ENCODE measurements at places on chromosomes 6 and 20.

DNA sequence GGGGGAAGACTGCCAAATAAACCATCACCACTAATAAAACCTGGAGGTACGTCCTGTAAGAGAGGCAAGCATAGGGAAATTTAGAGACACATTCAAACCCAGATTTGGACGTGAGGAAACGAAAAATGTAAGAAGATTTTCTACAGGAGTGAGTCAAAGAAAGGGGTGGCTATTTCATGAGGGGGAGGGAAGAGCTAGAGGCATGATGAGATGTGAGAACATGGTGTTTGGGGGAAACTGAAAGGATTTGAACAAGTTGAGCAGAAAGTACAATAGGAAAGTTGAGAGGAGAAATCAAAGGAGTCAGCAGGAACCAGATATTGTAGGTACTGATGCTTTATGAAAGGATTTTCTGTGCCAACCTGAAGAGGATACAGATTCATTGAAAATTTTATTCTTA is 179.1 kb upstream of the HS3ST5 start:
- DNase-seq = no peak

GRCh38 chr6:145809785-145810184 is 4.8 kb downstream of the FBXO30 start:
- peak; percentile 17 for DNase-seq

GRCh38 chr6:20399518-20399917 is 2.2 kb upstream of the E2F3 start:
- DNase-seq = no peak

GRCh38 chr6:149033454-149033853 is 284.1 kb upstream of the TAB2 start:
- no peak for DNase-seq

DNA sequence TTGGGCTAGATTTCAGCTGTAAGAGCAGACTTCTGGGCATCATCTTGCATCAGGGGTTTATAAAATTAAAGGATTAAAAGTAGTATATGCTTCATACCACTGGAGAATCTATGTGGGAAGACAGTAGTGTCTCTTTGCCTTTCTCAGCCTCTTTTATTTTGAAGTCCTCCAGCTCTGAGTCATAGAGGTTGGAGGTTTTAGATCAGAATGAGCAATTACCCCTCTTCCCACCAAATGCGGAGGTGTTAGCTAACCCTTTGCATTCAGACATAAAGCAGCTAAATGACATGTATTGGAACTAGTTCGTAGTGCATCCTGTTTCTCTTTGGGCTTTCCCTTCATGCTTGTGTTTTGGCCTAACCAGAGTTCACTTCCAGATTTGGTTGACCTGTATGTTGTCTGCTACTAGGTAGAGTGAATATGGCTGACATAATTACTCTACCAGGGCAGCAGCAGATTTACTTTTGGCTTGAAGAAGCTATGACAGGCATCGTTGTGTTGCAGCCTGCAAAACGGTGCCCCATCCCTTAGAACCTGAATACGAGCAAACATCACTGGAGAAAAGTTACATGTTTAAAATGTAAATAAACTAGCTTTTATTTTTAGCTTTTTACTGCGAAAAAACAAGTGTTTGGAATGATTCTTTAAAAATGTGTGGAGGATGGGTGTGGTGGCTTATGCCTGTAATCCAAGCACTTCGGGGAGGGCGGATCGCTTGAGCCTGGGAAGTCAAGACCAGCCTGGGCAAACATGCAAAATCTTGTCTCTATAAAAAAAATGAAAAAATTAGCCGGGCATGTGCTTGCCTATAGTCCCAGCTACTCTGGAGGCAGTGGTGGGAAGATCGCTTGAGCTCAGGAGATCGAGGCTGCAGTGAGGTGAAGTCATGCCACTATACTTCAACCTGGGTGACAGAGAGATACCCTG is 82.2 kb downstream of the MYO6 start:
- DNase-seq = peak; percentile 82

- DNase-seq = no peak
Measured at GRCh38 chr20:60947819-60948218, 304.2 kb upstream of the CDH4 start.

- DNase-seq = peak; percentile 35
Measured at GRCh38 chr6:13461805-13462204, 25.6 kb downstream of the GFOD1 start.

DNA sequence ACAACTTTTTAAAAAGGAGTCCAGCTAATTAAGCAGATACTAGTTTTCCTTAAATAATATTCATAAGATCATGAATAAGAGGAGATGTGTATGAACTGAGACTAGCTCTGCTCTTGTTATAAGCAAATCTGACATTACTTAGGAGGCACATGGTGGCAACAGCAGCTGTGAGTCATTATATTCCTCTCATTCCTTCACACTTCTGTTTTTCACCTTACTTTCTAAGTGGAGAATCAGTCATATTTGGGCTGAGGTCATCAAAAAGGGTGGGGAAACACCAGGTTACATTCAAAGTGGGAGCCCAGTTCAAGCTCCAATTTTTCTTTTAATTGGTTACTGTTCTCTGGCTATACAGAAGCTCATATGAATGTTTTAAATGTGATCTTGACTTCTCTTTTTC is 6.0 kb upstream of the RIPPLY2 start:
- peak; percentile 11 for DNase-seq

GRCh38 chr6:1346558-1347091 is 34.7 kb downstream of the FOXQ1 start:
- no peak for DNase-seq

DNA sequence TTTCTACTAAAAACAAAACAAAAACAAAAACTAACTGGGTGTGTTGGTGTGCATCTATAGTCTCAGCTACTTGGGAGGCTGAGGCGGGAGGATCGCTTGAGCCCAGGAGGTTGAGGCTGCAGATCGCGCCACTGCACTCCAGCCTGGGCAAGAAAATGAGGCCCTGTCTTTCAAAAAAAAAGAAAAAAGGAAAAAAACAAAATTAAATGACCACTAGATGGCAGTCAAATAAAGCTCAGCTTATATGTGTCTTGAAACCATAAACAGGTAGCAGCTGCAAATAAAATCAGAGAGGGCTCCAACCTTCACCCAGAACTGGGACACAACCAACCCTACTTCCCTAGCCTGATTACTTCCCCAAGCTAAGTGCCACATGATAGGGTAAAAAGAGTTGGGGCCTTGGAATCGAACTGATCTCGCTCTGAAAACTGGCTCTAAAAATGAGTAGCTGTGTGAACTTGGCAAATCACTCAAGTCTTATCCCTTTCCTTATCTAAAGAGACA is 67.1 kb upstream of the ADGRF4 start:
- peak; percentile 60 for DNase-seq

- DNase-seq = no peak
Measured at GRCh38 chr6:44111434-44112417, 15.5 kb downstream of the MRPL14 start.

DNA sequence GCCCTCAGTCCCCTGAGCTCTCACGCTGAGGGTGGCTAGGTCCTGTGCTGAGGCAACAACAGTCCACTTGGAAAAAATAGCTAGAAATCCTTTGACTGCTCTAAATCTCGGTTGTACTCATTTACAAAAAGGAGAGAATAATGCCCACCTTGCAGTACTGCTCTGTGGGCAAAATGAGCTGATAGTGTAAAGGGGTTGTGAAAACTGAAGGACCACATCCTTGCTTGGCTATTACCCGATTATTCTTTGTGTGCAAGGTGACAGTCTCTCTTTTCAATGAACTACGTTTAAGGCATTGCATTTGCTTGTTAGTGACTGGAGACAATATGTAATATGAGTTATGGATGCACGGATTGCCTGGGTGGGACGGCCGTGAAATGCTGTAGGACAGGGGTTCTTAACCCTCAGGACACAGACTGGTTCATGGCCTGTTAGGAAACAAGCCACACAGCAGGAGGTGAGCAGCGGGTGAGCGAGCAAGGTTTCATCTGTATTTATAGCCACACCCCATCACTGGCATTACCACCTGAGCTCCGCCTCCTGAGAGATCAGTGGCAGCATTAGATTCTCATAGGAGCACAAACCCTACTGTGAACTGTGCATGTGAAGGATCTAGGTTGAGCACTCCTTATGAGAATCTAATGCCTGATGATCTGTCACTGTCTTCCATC is 14.6 kb downstream of the SAMD3 start:
- DNase-seq = no peak

DNA sequence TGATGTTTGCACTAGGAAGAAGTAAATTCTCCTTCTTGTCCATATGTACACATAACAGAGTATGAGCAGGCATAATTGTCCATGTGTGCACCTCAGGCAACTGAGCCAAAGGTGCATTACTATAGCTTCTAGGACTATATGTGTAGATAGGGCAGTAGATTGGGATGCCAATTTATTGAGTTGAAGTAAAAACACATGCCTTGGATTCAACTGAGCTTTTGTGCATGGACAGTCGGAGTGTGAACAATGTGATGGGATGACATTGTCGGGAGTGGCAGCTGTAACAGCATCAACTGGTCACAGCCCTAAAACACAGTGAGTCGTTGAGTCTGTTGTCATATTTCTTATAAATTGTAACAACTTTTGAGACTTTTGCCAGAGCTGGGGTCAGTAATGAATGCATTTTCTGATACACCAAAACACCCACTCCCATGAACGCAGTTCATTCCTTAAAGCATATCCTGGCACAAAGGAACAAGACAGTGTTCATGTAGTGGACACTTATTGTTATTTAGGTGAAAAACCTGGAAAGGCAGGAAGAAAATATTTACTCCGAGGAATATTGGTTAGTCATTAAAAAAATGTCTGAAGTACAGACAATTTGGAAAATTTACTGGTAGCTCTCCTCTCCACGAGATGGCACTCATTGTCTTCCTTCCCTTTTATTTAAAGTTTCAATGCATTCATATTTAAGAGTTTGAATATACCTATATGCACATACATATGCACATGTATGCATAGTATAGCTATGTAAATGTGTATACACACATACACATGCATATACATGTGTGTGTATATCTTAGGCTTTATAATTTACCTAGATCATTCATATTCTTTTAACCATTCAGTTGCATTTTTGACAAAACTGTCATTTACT is 302.0 kb upstream of the STXBP5 start:
- no peak for DNase-seq

GRCh38 chr6:13838616-13839015 is 24.3 kb upstream of the MCUR1 start:
- no peak for DNase-seq

DNA sequence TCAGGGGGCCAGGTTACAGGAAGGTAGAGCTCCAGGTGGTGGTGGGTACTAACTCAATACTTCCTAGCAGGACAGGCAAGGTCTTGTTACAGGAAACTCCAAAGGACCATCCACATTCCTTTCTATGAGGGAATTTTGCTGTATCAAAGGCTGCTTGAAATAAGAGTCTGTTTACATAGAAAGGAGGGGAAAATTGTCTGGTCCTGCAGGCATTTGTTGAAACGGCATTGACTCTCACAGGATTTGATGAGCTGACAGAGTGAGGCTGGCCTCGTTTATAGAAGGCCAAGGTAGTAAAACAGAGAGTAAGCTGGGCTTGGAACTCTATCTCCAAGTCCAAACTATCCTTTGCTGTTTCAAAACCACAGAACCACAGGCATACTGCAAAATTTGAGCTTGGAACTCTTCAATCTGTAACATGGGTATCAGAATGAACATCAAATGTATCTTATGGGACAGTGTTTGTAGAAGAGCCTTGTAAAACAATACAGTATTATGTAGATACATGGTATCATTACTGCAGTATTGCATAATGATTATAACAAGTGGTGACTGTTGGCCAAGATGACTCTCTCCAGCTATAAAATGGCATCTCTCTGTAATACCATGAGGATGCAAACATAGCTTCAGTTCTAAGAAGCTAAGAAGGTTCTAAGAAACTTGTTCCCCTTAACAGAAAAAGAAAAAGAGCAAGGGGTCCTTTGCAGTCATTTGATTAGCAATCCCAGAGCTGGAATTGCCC is 61.5 kb downstream of the TRAM2 start:
- peak; percentile 53 for DNase-seq

GRCh38 chr6:146590492-146590891 is 8.3 kb upstream of the ADGB start:
- no peak for DNase-seq
